ENCODE measurements at places on chromosomes 12 and 14.
A peak's percentile ranks its signal among the peaks of the same experiment; 100 is the strongest.

- no peak for DNase-seq
Observed at GRCh38 chr12:64461634-64462414, 9.9 kb downstream of the TBK1 start.

DNA sequence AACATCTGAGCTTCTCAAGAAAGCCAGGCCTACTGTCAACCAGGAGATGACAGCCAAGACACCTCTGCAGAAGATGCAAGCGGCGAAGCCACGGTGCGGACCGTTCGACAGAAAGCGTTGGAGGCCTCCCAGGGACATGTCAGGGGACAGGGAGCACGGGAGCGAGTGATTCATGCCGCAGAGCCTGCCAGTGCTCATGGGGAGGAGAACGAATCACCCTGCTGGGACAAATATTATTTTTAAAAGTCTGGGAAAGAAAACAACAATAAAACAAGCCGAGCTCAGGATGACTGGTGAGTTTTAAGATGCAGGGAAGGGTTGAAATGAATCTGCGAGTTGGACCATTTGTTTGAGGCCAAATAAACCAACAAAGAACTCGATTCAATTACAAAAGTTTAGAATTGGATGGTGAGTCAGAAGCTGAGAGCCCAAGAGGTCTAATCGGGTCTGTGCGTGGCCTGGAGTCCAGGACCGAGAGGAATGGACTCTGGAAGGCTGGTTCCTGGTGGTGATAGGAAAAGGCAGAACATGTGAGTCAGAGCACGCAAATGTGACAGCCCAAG, 91.0 kb downstream of the RBM19 start:
- DNase-seq = no peak

GRCh38 chr12:28973491-28973890, 175.6 kb upstream of the FAR2 start:
- no peak for DNase-seq

- DNase-seq = no peak
Observed at GRCh38 chr12:119964929-119965328, 24.1 kb upstream of the BICDL1 start.

DNA sequence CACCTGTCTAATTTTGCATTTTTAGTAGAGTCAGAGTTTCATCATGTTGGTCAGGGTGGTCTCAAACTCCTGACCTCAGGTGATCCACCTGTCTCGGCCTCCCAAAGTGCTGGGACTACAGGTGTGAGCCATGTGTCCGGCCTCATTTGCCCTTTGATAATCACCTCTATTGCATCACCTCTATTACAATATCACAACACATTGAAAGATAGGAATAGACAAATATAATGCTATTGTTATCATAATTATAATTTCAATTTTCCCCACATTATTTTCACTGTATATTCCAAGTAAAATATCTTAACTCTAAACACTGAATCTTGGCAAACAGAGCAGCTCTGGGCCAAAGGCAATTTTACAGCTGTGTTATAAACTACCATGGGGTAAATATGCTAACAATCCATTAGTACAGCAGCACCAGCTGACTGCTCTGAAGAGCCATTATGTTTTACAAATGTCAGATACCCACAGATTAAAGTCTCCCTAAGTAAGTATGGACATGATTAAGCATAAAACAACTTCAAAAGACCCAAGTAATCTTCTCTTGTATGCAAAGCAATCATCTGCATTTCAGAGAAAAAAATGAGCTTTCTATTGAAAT, 173.2 kb downstream of the MED13L start:
- no peak for DNase-seq

GRCh38 chr14:47040550-47040949, 389.0 kb upstream of the RPL10L start:
- no peak for DNase-seq

GRCh38 chr12:5081016-5081415, 37.3 kb downstream of the KCNA5 start:
- no peak for DNase-seq

- DNase-seq = no peak
Observed at GRCh38 chr12:106914796-106915634, 40.7 kb upstream of the TMEM263 start.

GRCh38 chr12:43795716-43796280, 10.3 kb downstream of the TWF1 start:
- no peak for DNase-seq

- DNase-seq = no peak
Observed at GRCh38 chr12:13786646-13787045, 194.8 kb downstream of the GRIN2B start.

- no peak for DNase-seq
Observed at GRCh38 chr12:127334912-127335644, 931.9 kb upstream of the TMEM132C start.

DNA sequence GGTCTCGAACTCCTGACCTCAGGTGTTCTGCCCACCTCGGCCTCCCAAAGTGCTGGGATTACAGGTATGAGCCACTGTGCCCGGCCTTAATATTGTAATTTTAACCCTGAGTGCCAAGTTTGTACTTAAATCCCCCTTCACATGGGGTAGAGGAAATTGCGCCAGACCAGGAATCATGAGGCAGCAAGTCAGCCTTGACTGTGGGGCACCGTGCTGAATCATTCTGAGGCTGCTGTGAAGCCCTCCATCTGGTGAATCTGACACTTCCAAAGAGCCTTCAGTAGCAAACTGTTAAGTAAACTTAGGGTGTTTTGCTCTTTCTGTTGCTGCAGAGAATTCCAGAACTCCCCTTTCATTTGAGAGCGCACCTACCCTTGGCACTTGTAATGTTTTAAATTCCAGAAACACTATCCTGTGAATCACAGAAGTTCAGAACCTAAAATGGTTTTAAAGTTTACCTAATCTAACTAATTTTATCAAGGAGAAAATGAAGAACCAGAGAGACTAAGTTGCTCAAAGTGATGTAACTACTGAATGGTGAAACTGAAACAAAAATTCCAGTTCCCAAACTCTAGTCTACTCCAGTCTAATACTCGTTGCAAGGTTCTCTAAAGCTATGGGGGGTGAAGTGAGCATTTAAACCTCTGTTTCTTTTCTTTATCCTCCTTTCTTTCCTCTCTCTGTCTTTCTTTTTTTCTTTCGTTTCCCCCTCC, 7.5 kb downstream of the HEBP1 start:
- DNase-seq = no peak

DNA sequence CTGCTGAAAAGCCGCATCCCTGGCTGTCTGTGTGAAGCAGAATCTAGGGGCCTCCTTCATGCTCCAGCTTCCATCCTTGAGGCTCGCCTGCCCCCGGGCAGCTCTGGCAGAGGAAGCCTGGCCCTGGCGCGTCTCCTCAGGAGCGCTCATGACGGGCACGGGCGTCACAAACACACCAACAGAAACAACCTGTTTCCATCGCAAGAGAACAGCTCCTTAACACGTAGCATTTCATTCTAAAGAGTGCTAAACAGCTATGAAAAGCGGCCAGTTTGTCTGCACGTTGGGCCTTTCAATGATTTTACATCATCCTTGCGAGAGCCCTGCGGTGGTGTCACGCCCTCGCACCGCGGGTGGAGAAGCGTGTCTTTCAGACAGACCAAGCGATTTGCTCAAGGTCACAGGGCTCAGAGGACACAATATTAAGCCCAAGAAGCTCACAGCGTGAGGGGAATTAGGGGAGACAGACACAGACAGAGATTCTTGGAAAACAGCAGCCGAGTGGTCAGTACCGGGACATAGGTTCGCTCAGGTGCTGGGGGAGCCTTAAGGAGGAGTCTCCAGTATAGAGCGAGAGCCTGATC, 4.9 kb downstream of the ADGRD1 start:
- DNase-seq = no peak

DNA sequence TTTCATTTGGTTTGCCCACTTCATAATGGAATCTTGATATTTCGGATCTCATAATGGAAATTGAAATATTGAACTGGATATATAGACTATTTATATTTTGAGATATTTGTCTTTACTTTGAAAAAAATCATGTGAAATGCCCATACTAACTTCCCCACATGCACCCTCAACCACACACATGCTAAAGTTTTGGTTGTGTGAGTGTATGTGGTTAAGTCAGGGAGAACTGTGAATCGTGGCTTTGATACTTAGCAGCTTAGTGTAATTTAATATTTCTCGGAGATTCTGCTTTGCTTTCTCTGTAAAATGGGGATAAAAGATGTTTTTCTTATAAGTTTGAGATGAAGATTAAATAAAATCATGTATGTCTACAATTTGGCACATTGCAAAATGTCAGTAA, 162.1 kb downstream of the OTOGL start:
- no peak for DNase-seq

GRCh38 chr14:52253503-52253902, 14.0 kb upstream of the PTGDR start:
- no peak for DNase-seq

DNA sequence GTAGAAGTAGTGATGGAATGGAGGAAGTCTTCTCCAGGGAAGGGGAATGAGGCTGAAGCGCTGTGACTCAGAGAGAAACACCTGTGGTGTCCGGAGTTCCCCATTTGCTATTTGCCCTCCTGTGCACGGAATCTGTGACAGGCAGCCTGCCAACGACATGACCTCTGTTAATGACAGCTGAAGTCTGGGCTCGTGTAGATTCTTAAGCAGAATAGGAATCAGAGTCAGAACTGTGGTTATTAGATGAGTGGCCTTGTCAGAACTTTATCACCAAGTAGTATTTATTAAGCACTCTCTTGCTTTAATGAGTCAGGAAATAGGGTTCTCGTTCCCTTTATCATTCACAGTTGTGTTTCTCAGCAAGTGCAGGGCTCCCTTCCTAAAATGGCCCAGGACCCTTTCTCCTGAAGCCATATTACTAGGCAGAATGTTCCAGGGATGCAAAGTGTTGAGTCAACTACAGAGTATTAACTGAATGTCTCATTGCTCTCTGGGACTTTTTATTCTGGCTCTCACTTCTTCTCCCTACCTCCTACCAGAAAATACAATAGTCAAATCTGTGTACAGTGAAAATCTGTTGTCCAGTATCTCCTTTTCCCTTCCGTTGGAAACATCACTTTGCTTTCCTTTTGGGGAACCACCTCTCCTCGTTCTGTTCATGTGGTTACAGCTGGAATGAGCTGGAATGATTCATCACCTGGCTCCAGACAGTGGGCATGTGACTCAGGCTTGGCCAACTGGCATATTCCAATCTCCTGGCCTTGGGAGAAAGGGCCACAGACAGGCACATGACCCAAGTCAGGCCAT, 77.8 kb upstream of the MAX start:
- peak; percentile 49 for DNase-seq

- peak; percentile 58 for DNase-seq
Observed at GRCh38 chr12:68675101-68675842, 11.5 kb upstream of the NUP107 start.

- DNase-seq = no peak
Observed at GRCh38 chr14:81946375-81946774, 412.7 kb upstream of the SEL1L start.

DNA sequence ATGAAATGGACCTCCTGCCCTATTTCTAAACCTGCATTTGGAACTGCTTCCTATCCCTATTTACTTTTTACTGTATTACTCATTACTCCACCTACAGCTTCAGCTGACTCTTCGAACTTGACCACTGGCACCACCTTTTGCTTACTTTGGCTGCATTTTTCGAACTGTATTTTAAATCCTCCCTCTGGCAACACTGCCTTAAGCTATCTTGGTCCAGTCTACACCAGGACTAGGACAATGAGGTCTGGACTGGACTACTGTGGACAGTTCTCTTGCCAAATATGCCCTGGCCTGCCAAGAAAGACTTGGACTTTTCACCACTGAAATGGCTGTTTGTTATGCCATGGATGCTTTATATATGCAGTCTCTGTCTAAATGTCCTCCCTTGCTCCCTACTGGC, 328.1 kb downstream of the BTG1 start:
- DNase-seq = no peak

- DNase-seq = no peak
Observed at GRCh38 chr12:12686925-12687324, 9.1 kb downstream of the GPR19 start.

DNA sequence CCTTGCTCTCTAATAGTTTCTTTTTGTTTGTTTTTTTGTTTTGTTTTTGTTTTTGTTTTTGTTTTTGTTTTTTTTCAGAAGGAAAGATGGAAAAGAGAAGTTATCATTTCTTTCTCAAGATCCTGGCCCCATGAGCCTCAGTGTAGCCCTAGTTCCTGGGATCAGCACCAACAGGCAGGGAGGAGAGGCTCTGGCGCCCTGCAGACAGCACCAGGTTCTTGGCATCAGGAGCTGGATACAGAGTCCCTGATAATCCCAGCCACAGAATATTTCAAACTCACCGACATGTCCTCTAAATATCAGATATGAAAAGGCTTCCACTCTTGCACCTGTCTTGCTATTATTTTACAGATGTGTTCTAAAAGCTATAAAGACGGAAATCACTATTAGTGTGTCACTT, 52.7 kb downstream of the FOXN3 start:
- no peak for DNase-seq

DNA sequence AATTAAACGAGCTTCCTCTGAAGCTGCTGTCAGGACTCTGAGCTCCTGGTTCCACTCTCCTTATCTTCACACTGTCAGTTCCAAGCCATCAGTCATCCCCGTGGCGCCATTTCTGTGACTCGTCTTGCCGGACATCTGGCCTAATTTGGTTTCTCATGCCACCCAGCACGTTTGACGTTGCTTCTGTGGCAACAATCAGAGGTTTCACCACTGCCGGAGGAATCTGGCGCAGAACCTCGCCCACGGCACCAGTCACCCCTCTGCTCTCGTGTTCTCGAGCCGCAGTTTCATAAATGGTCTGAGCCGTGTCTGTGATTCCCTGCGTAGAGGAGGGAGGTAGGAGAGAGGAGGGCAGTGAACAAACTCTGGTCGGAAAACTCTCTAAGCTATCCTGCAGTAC, 29.7 kb downstream of the BDKRB1 start:
- DNase-seq = no peak

- DNase-seq = peak; percentile 18
Observed at GRCh38 chr12:26017484-26018211, 59.2 kb downstream of the RASSF8 start.

- no peak for DNase-seq
Observed at GRCh38 chr12:121365416-121366062, 13.3 kb upstream of the ANAPC5 start.

GRCh38 chr12:106733660-106734059, 40.8 kb upstream of the RIC8B start:
- DNase-seq = no peak

DNA sequence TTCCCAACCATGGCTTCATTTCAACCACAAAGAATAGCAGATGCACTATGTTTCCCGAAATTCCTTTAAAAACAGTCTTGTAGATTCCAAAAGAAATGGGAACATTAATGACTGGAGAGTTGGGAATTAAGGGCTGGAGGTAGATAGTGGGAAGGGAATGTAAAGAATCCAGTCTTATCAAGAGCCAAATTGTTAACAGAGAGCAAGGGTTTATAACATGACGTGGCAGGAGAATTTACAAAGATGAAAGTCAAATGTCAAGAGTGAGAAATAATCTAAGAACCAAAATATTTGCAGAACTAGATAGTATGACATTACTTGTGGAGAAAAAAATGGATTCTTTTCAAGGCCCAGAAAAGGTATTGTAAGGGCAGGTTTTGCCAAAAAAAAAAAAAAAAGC, 200.9 kb downstream of the GRIN2B start:
- no peak for DNase-seq

GRCh38 chr12:96359328-96359727, 40.9 kb downstream of the CDK17 start:
- no peak for DNase-seq

GRCh38 chr14:85063747-85064146, 466.2 kb upstream of the FLRT2 start:
- no peak for DNase-seq

GRCh38 chr14:90274019-90274418, 17.7 kb downstream of the PSMC1 start:
- DNase-seq = no peak

- no peak for DNase-seq
Observed at GRCh38 chr14:68217791-68218340, 398.3 kb downstream of the RAD51B start.
